ENCODE measurements at places on chromosomes 4 and X.
A peak's percentile ranks its signal among the peaks of the same experiment; 100 is the strongest.

DNA sequence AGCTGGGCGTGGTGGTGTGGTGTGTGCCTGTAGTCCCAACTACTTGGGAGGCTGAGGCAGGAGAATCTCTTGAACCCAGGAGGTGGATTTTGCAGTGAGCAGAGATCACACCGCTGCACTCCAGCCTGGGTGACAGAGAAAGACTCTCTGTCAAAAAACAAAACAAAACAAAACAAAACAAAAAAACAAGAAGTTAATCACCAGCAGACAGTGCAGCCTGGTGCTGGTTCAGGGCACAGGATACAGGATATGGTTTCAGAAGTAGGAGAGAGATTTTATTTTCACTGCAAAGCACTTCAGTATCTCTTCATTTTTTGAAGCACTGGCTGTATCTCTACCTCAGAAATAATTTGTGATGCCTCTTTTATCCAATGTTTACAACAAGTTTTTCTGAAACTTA, 1222.9 kb upstream of the PRKX start:
- no peak for DNase-seq

DNA sequence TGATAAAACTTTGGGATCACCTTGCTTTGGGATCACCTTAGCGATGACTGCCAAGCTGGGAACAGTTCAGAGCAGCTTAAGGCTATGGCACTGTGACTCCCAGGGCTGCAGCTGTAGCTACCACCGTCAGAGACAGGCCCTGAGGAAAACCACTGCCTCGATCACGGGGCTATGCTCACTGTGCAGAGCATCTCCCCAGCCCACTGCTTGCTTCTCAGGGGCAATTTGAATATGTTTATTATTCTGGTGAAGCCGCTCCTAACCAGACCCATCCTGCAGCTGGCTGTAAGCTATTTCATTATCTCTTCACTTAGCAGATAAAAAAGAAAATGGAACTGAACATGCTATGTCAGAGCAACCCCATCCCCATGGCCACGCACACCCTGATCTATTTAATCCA, 328.5 kb downstream of the EVC2 start:
- DNase-seq: no peak

DNA sequence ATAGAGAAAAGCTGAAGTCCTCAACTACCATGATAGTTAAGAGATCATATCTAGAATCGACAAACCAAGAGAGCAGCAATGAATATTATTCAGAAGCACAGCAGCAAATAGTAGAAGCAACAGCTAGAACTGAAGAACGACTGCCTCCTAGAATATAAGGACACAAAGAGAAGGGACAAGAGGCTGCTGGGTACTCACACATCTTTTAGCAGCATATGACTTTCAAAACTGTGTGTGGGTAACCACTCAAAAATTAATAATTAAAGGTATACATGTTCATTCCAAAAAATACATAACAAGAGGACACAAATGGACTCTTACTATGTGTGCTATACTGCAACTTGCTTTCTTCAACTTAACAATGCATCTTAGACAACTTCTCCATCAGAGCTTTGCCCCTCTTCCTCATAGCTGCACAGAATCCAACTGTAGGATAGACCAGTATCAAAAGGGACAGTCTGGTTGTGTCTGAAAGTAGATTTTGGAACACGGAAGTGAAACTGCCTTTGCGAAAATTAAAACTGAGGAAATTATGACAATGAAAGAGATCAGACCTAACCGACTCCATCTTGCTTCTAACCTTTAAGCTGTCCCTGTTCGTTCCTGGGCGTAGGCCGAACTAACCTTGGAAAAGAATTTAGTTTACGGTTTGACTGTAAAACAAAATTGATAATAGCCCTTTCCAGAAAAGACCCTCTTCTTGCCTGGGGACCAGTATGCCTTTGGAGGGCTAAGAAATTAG, 125.7 kb downstream of the SH3KBP1 start:
- DNase-seq: no peak

GRCh38 chrX:108702530-108702929, 33.8 kb downstream of the IRS4 start:
- DNase-seq: no peak

- DNase-seq: peak; percentile 69
These were observed 112.8 kb upstream of the LRPAP1 start for GRCh38 chr4:3644849-3645627.

DNA sequence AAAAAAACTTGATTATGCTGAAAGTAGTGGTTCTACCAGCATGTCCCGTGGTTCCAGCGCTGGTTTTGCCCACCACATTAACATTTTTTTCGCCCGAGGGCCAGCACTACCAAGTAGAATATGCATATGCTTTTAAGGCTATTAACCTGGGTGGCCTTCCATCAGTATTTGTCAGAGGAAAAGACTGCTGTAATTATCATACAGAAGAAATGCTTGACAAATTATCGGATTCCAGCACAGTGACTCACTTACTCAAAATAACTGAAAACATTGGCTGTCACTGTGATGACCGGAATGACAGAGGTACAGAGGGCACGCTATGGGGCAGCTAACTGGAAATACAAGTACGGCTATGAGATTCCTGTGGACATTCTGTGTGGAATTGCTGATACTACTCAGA, 34.6 kb downstream of the PRPS2 start:
- no peak for DNase-seq

- no peak for DNase-seq
These were observed 75.5 kb downstream of the ANXA10 start for GRCh38 chr4:168167714-168168284.

DNA sequence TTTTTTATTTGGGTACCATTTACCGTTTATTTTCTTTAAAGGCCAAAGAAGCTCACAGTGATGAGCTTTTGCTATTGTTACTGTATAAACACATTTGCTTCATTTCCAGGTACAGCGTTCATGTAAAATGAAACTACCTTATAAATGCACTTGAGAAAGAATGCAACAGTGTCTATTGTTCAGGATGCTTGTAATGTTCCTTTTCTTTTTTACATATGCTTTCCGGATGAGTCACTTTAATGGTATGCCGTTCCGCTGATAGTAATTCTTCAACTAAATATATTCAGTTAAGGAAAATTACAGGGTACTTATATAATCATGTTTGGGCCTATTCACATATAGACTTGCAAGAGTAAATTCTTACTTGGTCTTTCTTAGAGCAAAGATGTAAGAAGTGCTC, 354.9 kb downstream of the RPA4 start:
- no peak for DNase-seq

DNA sequence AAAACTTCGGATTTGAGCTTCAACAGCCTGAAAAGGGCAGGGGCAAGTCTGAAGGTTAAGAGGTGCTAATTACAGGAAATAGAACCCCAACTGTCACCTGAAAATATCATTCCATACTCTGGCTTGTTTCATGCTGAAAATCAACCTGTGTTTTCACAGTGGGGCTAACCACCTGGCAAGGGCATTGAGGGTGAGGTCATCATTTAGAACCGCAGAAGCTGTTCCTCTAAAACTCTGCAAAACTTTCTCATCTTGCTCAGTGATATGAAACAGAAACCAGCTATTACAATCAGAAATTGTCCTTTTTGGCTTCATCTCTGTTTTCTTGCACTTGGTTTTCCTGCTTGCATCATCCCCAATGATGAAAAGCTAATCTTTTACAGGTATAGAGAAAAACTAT, 247.6 kb downstream of the DCLK2 start:
- DNase-seq: no peak

DNA sequence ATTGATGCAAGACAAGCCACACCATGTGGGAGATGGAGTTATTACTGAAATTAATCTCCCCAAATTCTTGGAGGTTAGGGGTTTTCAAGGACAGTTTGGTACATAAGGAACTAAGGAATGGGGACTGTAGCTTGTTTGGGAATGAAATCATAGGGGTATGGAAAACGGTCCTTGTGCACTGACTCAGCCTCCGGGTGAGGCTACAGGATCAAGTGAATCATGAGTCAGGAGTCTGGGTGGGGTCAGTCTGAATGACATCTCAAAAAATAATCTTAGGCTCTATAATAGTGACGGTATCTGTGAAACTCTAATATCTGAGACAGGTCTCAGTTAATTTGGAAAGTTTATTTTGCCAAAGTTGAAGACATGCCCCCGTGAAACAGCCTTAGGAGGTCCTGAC, 128.5 kb upstream of the CYSLTR1 start:
- DNase-seq: no peak
